ENCODE measurements at places on chromosomes 3 and 15.
A peak's percentile ranks its signal among the peaks of the same experiment; 100 is the strongest.

- DNase-seq: no peak
Measured at GRCh38 chr3:69304396-69304795, 81.5 kb downstream of the FRMD4B start.

GRCh38 chr3:47409284-47409683, 28.5 kb downstream of the PTPN23 start:
- no peak for DNase-seq

- DNase-seq: no peak
Measured at GRCh38 chr3:169822540-169822939, 9.8 kb upstream of the LRRC34 start.

DNA sequence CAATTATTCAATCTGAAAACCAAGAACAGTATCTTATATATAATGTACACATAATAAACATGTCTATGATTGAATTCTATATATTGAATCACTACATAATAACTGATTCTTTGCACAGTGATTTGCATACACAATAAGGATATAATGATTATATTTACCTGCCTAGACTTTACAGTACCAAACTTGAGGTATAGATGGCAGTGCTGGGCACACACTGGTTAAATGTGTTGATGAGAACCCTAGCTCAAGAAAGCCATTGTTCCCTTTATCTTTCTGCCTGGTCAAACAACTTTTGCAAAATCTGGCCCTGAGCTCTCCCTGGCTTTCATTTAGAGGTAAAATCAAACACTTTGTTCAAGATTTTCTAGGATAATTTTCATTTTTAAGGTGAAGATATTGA, 697.7 kb downstream of the TUSC7 start:
- peak; percentile 31 for DNase-seq

DNA sequence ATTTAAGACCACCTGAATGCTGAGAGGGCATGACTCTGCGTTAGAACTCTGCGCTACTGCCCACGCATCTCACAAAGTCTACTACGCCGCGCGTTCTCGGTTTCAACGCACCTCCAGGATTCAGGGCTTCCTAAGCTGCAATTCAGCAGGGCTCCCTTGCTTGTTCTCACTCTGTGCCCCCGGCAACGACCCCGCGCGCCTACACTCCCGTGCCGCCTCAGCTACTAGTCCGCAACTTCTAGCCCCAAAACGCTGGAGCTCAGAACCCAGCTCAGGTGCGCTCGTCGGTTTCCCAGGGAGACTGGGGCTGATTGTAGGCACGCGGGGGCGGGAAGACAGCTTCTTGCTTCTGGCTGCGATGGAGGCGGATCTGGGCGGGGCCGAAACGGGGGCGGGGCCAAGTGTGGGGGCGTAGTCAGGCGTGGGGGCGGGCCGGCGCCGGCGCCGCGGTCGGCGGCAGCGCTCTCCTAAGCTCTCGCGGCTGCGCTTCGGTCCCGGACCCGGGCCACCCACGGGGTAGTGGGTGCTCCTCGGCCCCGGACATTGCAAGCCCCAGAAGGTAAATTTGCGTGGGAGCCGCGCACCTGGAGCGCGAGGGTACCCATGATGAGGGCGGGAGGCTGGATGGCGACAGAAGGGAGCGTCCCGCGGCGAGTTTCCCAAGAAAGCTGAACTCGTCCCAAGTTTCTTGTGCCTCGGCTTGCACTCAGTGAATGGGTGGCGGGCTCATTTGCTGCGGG, at the start of gene ARHGEF26:
TSS of gene ARHGEF26 (plus strand) at position 430 of the 740 bp plus-strand sequence. CDS start 603 bp downstream, outside the sequence.
- DNase-seq: peak; percentile 73

- DNase-seq: no peak
Measured at GRCh38 chr3:12585970-12586369, 29.1 kb downstream of the MKRN2 start.

DNA sequence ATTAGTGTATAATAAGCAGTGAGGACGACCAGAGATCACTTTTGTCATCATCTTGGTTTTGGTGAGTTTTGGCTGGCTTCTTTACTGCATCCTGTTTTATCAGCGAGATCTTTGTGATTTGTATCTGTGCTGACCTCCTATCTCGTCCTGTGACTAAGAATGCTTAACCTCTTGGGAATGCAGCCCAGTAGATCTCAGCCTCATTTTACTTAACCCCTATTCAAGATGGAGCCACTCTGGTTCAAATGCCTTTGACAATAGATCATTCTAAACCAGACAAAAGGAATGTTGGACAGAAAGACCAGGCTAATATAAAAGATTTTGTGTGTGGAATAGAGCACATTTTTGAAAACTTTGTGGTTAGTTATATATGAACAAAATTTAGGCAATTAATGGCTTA, 618.5 kb upstream of the BCHE start:
- peak; percentile 61 for DNase-seq

DNA sequence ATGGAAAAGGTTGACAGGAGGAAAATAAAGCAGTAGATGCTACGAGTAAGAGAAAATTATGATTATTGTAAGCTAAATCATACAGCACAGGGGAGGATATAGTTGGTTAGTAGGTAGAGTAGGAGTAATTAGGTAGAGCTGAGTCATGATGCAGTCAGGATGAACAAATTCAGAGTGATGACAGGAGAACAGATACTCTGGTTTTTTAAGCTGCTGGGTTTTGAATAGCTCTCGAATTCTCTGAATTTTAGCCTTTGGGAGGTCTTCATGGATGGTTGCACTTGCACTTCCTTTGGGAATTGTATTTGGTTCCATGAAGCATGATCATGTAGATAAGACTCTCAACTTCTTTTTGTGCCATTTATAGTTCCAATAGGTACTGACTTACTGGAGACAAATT, 96.2 kb downstream of the ECT2 start:
- DNase-seq: peak; percentile 93

GRCh38 chr3:172869368-172869771, 118.8 kb downstream of the ECT2 start:
- DNase-seq: no peak

- no peak for DNase-seq
Measured at GRCh38 chr3:153399636-153400035, 237.6 kb downstream of the RAP2B start.

DNA sequence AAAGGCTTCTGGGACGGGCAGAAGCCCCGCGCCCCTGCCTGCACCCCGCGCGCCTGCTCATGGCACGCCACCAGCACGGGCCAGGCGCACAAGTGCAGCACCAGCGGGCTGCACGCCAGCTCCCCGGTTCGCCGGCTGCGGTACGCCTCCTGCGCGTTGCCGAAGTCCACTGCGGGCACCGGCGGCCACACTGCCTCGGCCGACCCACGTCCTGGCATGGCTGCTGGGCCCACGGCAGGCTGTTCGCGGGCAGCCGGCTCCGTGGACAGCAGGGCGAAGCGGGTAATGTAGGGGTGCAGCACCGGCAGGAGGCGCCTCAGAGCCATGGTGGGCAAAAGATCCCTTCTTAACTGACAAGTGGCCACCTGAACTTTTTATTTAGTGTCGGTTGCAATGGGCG, 34.8 kb downstream of the MCCC1 start:
- no peak for DNase-seq

- no peak for DNase-seq
Measured at GRCh38 chr3:195757827-195758226, 37.0 kb downstream of the MUC20 start.

DNA sequence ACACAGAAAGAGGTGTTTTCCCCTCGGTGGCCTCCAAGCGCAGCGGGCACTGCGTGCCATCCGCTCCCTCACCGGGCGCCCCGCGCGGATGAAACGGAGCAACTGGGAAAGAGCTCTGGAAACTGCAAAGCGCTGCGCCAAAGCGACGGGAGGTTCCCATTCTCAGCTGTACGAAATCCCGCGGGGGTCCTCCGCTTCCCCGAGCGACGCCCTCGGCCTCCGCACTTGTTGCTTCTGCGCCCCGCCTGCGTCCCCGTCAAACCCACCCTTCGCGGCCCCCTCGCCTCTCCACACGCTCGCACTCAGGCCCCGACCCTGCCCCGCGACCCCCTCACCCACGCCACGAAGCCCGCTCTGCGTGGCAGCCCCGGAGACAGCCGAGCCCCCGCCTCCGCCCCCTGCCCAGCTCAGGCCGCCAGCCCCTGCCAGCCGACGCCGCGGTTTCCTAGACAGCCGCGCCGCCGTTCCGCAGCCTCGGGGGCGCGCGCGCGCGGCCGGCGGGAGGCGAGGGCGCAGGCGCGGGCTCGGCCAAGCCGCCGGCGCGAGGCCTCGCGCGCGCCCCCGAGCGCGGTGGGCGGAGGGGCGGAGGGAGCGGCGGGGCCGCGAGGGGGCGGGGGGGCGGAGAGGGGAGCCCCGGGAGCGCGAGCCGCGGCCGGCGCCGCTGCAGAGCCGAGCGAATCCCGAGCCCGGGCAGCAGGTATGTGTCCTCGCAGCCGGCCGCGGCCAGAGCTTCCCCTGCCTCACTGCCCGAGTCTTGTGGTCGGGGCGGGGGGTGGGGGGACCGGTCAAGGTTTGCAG, at the start of gene TMEM266:
TSS of gene TMEM266 (plus strand) at position 666 of the 798 bp plus-strand sequence. CDS start 74,279 bp downstream, outside the sequence.
- peak; percentile 49 for DNase-seq

DNA sequence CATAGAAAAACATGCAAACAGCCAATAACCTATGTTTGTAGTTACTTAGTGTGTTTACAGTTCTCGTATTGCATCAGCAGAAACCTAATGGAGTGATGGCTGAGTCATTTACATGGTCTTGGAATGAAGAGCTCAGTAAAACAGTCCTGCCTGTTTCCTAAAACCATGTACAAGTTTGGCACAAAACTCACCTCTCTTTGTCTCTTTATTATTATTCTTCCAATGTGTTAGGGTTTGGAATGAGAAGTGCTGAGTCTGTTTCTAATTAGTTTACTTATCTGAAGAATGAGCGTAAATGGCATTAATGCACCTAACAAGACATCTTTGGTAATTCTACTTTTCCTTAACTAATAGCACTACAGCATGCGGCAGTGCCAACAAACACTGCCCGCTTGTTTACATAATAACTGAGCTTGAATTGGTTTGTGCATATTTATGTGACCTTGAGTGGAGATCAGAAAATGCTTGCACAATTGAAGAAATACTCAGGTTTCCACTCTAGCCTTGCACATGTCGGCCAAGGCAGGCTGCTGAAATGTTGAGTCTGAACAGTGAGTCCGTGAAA, 385.4 kb upstream of the SEMA6D start:
- peak; percentile 27 for DNase-seq

- no peak for DNase-seq
Measured at GRCh38 chr15:65828585-65828984, 36.5 kb upstream of the DENND4A start.

DNA sequence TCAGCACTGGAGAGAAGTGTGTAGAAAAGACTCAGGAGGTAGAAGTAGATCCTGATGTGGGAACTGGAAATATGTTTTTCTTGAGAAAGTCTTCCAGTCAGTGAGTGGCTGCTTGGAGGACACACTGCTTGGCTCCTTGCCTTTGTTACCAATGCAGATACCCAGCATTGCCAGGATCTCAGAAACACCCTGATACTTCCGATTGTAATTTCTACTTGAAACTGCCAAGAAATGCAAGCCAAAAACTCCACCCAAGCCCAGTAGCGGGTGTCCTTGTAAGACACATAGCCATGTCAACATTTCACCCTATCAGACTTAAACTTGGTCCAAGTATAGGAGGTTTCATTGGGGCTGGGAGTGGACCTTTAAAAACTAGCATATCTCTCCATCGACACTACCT, 141.8 kb downstream of the ALDH1A2 start:
- DNase-seq: no peak

DNA sequence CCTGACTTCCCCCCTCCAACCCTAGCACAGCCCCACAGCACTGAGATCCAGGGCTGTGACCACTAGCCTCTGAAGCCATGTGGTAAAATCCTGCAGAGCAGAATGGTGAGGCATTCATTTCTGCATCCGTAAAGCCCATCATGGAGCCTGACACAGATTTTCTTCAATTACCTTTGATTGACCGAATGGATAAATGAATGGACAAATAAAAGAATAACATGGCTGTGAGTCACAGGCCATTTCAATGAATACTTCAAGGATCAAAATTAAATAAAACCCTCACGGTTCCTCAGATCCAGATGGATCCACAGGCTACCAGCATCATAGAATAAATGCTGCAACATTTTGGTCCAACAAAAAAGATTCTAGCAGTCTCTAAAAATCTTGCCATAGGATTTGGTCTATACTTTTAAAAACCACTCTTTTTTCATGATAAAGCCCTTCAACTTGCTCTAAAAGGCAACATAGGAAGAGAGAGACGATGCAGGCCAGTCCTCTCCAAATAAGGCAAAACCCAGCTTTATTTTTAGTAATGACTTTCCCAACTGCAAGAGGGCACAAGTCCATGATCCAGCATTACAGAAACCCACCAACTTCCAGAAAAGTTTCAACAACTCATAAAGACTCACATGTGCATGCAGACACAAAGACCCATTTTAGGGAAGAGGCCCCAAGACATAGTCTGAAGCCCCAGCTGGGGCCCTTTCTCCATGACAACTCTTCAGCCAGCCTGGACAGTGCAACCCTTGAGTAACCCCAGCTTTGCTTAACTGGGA, 52.4 kb upstream of the MRPS22 start:
- no peak for DNase-seq

DNA sequence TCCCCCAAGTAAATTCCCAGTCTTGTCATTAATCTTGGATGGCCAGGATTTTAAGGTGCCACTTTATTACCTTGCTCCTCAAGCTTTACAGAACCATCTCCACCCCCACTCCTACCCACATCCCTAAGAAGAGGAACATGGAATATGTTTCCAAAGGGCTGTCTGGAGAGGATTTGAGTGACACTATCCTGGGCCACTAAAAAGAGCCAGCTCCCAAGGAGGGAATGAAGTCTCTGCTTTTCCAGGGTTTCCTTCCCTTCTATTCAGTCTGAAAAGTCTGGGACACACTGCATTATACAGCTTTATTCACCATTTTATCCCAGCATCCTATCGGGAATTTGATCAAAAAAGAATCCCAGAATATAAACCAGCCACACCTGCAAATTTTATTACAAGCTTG, 35.6 kb upstream of the MECOM start:
- DNase-seq: no peak
